ENCODE measurements at places on chromosomes 11 and 22.

DNA sequence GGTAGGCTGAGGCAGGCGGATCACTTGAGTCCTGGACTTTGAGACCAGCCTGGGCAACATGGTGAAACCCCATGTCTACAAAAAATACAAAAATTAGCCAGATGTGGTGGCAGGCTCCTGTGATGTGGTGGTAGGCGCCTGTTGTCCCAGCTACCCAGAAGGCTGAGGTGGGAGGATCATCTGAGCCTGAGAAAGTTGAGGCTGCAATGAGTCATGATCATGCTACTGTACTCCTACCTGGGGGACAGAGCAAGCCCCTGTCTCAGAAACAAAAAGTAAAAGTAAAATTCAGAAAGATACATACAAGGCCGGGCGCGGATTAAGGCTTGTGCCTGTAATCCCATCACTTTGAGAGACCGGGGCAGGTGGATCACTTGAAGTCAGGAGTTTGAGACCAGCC is 6.3 kb downstream of the LDHAL6A start:
- no peak for DNase-seq

GRCh38 chr11:65897020-65897471 is 3.1 kb downstream of the FOSL1 start:
- DNase-seq: no peak

GRCh38 chr11:10309163-10310093 is 4.6 kb downstream of the ADM start:
- DNase-seq: no peak

- DNase-seq: peak; percentile 88
Measured at GRCh38 chr11:67382276-67383136, 9.1 kb upstream of the CLCF1 start.

DNA sequence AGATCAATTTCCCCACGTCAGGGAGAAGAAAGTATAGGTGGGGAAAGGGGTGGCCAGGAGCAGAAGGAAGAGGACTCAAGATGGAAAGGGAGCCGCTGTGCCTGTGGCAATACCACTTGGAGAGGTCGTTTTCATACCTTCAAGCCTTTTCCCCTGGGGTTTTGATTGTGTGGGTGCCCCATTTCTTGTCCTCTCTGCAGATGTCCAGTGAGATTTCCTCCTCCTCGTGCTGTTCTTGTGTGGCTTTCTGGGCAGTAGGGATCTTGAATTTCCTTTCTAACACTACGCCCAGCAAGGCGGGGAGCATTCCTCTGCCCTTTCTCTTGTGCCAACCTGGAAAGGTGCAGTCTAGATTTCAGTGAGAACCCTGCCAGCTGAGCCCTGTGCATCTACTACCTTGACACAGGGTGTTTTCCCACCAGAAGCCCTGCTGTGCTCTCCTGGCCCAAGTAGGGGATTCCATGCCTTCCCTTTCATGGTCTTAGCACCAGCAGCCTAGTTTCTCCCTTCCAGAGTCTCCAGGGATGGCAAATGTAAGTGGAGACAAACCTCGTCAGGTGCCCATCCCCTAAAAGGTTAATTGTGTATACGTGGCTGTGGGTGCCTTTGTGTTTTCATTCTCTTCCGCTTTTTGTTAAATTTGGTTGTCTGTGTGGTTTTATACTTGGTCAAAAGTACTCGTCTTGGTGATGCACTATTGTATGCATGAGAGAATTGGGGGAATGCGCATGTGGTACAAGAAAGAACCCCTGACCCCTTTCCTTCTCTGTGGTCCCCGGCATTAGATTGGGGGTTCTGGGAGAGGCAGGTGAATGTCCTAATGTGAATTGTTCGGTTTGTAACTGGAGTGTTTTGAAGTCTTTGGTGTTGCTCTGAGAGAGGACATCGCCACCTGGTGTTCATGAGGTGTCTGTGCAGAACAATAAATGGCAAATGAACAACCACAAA is 71.4 kb upstream of the MPEG1 start:
- peak; percentile 69 for DNase-seq

DNA sequence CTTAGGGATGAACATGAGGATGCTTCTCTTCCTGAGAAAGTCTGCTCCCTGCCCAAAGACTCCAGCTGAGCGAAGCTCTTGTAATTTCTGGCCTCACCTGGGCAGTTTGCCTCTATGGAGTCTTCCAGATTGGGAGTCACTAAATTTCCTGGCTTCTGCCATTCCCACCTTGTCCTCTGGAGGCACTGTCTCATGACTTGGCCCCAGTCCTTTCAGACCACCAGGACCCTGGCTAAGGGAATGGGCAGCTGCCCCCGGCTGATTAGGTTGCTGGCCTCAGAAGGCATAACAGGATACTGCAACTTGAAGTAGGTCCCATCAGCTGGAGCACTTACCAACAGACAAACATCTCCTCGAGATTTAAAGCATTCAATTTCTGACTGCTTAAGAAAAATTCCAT is 128.1 kb upstream of the SPON1 start:
- DNase-seq: no peak

GRCh38 chr11:40819230-40819629 is 640.2 kb downstream of the LRRC4C start:
- no peak for DNase-seq

- DNase-seq: no peak
Measured at GRCh38 chr11:94669023-94669422, 99.1 kb upstream of the AMOTL1 start.

DNA sequence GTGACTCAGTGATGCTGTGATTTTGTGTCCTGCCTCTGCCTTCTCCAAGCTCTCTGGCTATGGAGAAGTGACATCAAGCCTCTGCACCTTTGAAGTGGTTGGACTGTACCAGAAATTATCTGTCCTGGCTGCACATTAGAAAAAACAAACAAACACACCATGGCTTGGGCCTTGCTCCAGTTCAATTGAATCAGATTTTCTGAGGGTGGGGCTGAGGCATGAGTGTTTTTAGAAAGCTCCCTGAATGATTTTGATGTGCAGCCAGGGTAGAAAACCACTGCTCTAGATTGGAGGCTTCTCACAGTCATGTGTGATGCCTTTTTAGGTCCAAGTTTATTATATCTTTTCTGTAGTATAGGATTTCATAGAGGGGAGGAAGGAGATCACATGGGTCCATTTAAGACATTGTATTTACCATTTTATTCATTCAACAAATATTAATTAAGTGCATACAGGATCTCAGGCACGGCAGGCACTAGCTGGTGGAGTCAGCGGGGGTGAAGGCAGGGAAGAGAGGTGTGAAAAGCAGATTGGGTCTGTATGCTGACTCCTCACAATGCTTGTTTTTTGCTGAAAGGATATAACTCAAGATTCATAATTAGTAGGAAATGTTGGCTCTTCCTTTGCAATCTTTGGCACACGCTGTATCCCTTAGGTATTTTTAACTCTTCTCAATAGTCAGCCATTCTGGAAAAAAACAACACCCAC is 7.1 kb upstream of the VSTM5 start:
- DNase-seq: no peak

DNA sequence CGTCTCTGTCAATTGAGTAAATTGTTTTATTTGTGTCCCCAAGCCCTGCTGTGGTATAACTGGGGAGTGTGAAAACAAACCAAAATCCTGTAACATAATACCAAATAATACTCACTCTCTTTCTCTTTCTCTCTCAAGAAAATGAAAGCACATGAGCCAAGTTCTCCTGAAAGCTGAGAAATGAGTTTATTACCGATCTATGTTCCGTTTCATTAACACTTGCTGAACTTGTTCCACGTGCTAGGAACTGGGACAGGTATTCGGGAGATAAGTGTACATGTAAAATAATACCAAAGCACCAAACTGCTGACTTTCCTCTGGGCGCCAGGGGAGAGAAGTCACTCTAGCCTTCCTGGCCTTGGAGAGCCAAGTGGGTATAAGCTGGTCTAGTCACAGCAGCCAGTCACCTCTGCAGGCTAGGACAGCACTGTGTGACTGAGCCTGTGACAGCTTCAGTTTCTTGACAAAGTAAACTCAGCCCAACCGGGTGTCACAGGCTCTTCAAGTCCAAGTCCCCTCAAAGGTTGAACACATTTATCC is 23.1 kb downstream of the CD6 start:
- no peak for DNase-seq

- DNase-seq: no peak
Measured at GRCh38 chr11:1927026-1927847, 7.7 kb downstream of the TNNT3 start.

GRCh38 chr22:31488988-31489617 is 539 bp downstream of the EIF4ENIF1 start:
- DNase-seq: peak; percentile 28

GRCh38 chr11:119752946-119753345 is 23.9 kb upstream of the NECTIN1 start:
- no peak for DNase-seq

- no peak for DNase-seq
Measured at GRCh38 chr11:32072872-32073643, 17.8 kb upstream of the RCN1 start.
